ENCODE measurements at places on chromosomes 16 and 17.
A peak's percentile ranks its signal among the peaks of the same experiment; 100 is the strongest.

DNA sequence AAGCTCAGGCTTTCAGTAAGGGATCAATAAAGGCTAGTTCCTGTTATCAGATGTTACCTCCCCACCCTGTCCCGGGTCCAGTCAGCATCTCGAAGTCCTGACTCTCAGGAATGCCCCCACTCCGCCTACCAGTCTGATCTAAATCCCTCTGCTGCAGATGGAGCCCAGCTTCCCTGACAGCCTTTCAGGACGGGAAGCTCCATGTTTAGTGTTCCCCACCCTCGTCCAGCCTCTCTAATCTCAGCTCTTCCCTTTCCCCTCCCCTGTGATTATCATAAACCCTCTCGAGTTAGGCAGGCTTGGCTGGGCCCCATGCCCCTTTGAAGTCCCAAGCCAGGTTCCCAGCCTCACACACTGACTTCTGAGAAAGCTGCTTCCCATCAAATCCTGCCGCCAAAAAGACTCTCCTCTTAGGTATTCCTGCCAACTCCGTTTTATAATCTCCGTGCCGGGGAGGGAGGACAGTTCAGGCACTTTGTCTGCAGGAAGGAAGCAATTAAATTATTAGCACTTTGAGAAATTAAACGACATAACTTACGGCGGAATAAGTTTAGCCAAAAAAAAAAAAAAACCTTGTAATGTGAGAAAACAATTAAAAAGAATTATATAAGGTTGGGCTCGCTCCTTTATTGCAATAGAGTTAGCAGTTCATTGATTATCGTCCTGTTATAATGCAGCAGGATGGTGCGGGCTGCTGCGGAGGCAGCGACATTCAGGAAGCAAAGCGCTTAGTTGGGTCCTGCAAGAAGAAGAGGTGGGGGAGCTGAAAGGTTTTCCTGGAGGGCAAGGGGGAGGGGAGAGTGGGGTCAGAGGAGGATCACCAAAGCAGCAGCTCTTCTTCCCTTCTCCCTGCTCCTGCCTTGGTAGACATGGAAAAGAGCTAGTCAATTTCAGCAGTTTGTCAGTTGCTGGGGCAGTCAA is 16.8 kb upstream of the ETV4 start:
- DNase-seq: no peak

DNA sequence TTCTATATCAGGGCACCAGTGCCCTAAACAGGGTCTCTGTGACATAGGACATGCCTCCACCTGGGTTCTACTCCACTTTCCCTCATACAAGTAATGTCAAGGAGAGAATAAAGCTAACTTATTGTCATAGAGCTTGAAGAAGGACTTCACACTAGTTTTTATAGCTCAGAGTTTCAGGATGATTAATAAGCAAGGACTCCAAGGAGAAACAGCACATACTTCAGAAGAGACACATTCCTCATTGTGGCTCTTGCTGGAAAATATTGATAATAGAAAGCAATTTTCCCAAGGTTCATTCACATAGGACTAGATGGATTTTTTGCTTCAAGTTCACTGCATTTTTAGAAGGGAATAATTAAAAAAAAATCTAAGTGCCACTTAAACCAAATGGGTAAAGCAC is 133.3 kb downstream of the CA10 start:
- no peak for DNase-seq

DNA sequence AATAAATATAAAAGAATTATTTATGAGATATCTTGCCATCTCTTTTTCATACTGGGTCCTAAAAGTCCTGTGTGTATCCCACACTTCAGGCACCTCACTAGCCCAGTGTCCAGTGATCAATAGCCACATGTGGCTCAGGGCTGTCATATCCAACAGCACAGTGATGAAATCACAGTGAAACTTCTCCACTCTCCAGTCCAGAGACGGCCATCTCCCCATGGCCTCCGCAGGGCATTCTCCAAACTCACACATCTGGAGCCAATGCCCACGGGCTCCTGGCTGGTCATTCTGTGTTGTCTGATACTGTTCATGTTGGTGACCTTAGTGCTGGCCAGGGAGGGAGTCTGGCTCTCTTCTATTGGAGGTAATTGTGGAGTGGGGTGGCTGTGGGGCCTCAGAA is 125.2 kb upstream of the SDK2 start:
- DNase-seq: no peak

GRCh38 chr17:39782980-39783379 is 45.2 kb downstream of the GRB7 start:
- no peak for DNase-seq

DNA sequence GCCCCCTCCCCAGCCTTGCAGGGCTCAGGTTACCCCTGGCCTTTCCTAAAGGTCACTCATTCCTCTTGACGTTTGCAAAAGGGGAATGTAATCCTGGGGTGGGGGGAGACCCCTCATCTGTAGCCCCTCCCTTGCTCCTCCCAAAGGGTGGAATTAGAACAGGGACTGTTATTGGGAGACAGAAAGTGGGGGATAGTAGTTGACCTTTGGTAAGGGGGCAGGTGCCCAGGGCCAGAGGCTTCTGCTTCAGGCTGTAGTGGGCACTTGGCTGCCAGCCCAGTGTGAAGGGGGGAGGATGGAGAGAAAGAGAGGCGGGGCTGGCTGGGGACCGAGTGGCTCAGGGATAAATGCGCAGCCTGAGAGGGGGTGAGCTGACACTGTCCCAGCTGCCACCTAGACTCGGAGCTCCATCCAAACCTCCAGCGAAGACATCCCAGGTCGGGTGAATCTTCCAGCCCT is at the start of gene ENO3:
ENO3 (plus strand) TSS at position 374 of the 459 bp plus-strand sequence. CDS start 711 bp downstream, outside the sequence.
- DNase-seq: peak; percentile 38

GRCh38 chr17:80811181-80812105 is 180.2 kb upstream of the CHMP6 start:
- DNase-seq: no peak

- DNase-seq: no peak
These were observed 32.2 kb downstream of the APPBP2 start for GRCh38 chr17:60493847-60494321.

GRCh38 chr17:50169121-50169764 is 3.4 kb downstream of the SGCA start:
- peak; percentile 30 for DNase-seq

DNA sequence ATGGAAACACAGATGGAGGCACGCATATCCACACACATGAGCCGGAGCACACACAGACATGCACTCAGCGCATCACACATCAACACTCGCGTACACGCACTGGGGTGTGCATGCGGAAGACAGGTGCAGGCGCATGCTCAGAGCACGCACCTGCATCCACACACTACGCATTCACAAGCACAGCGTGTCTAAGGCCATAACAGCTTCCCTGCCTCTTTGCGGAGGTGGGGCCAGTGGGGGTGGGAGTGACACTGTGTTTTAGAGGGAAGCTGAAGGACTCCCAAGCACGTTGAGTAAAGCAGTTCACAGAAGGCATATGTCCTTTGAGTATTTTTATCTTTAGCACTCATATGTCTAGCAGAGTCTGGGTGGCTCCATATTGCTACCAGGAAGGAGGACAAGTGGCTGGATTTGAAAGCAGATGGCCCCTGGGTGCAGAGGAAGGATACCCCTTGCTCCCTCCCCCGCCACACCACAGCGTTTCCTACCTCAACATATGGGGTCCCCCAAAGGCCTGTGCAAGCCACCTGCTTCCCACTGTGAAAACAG is 68.6 kb upstream of the TOB1 start:
- peak; percentile 38 for DNase-seq

DNA sequence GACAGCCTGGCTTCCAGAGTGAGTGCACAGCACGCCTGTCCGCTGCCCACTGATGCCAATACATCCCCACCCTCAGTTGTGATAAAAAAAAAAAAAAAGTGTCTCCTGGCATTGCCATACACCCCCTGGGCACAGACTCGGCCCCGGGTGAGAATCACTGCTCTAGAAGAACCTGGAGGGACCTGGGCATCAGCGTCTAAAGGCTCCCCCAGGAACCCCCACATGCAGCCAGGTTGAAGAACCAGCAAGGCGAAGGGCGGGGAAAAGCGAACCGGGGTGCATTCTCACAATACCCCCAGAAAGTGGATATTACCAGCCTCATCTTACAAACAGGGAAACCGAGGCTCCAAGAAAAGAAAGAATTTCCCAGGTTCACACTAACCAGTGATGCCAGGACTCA is 27.7 kb downstream of the TBC1D16 start:
- no peak for DNase-seq

DNA sequence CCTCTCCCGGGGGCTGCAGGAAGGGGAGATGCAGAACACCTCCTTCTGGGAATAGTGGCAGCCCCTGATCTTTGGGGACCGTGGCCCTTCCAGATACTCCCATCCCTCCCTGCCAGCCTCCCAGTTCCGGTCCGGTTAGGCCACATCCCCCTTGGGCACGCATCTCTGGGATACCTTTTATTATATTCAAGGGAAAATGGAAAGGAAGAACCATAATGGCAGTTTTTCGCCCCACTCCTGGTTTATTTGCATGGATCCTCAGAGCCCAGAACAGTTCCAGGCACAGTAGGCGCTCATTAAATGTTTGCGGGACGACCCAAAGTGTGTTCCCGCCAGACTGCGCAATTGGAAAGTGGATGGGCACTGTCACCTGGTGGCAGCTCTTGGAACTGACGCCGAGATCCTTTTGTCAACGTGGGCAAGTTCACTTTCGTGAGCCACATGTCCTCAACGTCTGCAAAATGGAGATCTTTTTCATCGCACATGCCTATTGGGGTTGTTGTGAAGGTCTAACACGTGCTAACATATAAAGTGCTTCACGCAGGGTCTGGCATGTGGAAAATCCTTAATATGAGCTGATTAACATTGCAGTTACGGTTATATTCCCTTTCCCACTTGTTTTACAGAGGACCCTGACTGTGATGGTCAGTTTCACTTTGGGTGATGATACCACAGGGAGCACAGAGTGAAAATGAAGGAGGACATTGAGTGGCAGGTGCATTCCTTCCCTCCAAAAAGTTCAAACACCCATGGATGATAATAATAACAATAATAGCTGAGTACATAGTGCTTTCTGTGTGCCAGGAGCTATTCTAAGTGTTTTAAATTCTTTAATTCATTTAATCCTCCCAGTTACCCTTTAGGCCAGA is 1.7 kb upstream of the GPRC5B start:
- DNase-seq: peak; percentile 70

DNA sequence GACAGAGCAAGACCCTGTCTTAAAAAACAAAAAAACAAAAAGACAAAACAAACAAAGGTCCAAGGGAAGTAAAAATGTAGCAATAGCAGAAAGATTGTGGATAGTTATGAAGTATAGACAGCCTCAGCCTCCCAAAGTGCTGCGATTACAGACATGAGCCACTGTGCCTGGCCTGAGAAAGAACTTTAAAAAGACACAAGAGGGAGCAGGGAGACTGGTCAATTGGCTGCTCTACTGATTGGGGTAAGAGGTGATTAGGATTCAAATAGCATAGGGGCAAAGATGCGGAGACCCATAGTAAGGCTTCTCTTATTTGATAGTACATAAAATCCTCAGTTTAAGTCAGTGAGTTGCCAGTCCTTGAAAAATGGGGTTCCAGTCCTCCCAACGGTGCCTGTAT is 518.2 kb upstream of the GOT2 start:
- no peak for DNase-seq

DNA sequence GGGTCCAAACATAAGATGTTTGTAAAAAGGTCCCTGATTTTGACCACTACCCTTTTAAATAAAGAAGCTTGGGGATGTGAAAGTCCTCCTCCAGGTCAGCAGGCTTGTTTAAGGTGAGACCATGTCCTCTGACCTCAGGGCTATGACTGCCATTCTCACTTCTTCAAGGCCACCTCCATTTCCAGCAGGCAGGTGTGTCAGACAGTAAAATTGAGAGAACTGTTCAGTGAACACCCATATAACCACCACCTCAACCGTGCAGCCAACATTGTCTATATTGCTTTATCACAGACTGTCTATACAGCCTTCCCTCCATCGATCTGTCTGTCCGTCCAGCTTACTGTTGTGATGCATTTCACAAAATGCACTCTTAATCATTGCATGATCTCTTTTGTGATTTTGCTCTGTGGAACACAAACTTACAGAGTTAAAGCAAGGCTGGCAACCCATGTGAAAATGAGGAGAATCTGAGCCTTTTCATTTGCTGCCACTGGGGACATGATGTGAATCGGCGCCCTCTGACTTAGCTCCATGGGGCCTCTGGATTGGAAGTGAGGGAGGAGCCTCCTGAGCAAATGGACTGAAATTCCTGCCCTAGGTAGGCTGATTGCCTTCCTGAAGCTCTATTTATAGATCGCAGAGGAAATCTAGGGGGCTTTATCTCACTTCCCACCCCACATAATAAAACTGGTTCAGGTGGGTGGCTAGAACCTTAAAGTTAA is 53.8 kb downstream of the ZNRF1 start:
- no peak for DNase-seq

DNA sequence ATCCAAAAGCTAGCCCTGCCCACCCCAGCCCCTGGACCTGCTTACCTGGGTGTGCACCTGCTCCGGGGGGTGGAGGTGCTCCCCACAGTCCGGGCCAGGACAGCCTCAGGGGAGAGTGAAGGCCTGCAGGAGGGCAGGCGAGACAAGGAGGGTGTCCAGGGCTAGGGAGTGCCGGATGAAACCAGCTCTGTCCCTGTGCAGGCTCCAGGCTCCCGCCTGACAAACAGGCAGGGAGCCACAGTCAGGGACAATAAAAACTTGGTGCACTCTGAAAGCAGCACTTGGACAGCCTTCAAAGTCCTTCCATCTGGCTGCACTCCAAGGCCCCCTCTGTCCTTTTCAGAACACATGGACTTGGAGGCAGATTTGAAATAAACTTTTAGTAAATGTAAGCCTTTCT is 3.9 kb downstream of the PAQR4 start:
- no peak for DNase-seq

- DNase-seq: no peak
These were observed 44.5 kb downstream of the VMP1 start for GRCh38 chr17:59751955-59752413.

DNA sequence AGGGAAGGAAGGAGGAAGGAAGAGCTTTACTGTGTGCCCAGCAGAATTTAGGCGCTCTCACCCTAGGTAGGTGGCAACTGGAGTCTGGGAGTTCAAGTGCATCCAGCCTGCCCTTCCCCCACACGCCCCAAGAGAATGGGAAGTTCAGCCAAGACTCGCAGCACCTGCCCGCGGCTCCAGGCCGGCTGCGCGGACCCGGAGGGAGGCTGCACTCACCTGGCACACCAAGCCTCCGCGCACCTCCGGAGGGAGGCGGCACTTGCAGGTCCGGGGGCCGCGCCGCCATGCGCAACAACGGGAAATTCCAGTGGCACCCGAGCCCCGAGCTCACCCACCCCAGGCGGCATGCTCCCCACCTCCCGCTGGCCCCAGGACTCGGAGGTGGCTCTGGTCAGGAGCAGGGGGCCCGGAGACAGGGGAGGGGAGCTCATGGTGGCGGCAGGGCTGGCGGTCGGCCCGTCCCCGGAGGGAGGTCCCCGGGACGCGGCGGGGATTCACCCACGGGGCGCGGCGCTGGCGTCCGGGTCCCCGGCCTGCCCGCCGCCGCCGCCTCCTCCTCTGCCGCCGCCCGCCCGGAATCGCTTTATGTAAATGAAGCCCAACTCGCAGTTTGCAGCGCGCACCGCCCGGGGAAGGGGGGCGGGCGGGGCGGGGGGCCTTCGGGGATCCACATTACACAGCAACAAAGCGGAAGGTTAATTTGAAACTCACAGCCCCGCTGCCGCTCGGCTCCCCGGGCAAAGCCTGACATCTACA is at the start of gene ZFHX3:
ZFHX3 (minus strand) TSS at position 593 of the 756 bp plus-strand sequence. CDS start 87,983 bp downstream, outside the sequence.
- peak; percentile 58 for DNase-seq

GRCh38 chr17:42566215-42566882 is 551 bp upstream of the MLX start:
- no peak for DNase-seq
